A375 (cell line): ENCODE measurements at places on chromosomes 7 and 10. TPM values are rescaled to one million over a fixed set of nuclear protein-coding genes. Genes with fewer than 3 reads are reported as not detected.

Gene NUP205
- total RNA-seq: 72.2 and 72.9 TPM in 2 replicates

Gene SLC16A9
- 0.87 and 1.1 TPM in 2 replicates for total RNA-seq

Gene NPC1L1
- 0.03 and 0.11 TPM in 2 replicates for total RNA-seq

Gene ZPBP
- not detected in 2 replicates for total RNA-seq

Gene HTR5A
- not detected in 2 replicates for total RNA-seq

Gene DEPP1
- 2.0 and 2.9 TPM in 2 replicates for total RNA-seq

Gene PAPOLB
- not detected in 2 replicates for total RNA-seq

Gene DYDC1
- total RNA-seq: not detected in 2 replicates

Gene MRM2
- 42.9 and 48.8 TPM in 2 replicates for total RNA-seq

Gene PNLIP
- not detected in 2 replicates for total RNA-seq

Gene OR2A1
- not detected in 2 replicates for total RNA-seq

Gene IKZF1
- total RNA-seq: not detected in 2 replicates

Gene ITGB8
- 44.3 and 50.9 TPM in 2 replicates for total RNA-seq

Gene PRKG1
- total RNA-seq: 1.1 and 1.3 TPM in 2 replicates

Gene GJC3
- total RNA-seq: 0.32 TPM in 1 of 2 replicates, not detected in the other

Gene SLIT1
- total RNA-seq: 0.03 TPM in 1 of 2 replicates, not detected in the other

Gene PRKCQ
- 3.0 and 3.7 TPM in 2 replicates for total RNA-seq

Gene LSM8
- total RNA-seq: 68.1 and 121 TPM in 2 replicates

Gene ZNF746
- total RNA-seq: 21.8 and 21.9 TPM in 2 replicates

Gene CAMK1D
- 0.57 and 1.2 TPM in 2 replicates for total RNA-seq

Gene PI4K2A
- total RNA-seq: 21.3 and 22.8 TPM in 2 replicates

Gene UCN3
- not detected in 2 replicates for total RNA-seq

Gene CCAR1
- total RNA-seq: 38.9 and 57.3 TPM in 2 replicates

Gene HOXA2
- 1.4 TPM in 2 replicates for total RNA-seq

Gene PLEKHS1
- 0.04 and 0.42 TPM in 2 replicates for total RNA-seq

Gene NPTX2
- total RNA-seq: 1.9 and 4.6 TPM in 2 replicates

Gene THNSL1
- total RNA-seq: 2.5 and 2.7 TPM in 2 replicates

Gene LLCFC1
- not detected in 2 replicates for total RNA-seq

Gene SEMA3A
- total RNA-seq: 53.5 and 94.2 TPM in 2 replicates

Gene CTNNA3
- not detected in 2 replicates for total RNA-seq

Gene UCMA
- total RNA-seq: not detected in 2 replicates

Gene DDIT4
- 264 and 326 TPM in 2 replicates for total RNA-seq

Gene GPC2
- 0.72 and 1.2 TPM in 2 replicates for total RNA-seq

Gene SPDYE2B
- total RNA-seq: not detected in 2 replicates

Gene CPEB3
- total RNA-seq: 0.48 and 0.75 TPM in 2 replicates

Gene GRID2IP
- 0.04 TPM in 1 of 2 replicates, not detected in the other for total RNA-seq

Gene CCDC146
- 0.24 and 0.91 TPM in 2 replicates for total RNA-seq

Gene AZGP1
- total RNA-seq: 24.6 and 29.4 TPM in 2 replicates

Gene HOXA10
- 14.8 and 16.1 TPM in 2 replicates for total RNA-seq

Gene ANLN
- total RNA-seq: 94.9 and 107 TPM in 2 replicates

Gene SPACDR
- 0.38 and 0.61 TPM in 2 replicates for total RNA-seq

Gene ARL4A
- 28.8 and 32.2 TPM in 2 replicates for total RNA-seq

Gene OR2A12
- not detected in 2 replicates for total RNA-seq

Gene COL28A1
- 0.03 TPM in 1 of 2 replicates, not detected in the other for total RNA-seq

Gene ABCC2
- 13.4 and 16.9 TPM in 2 replicates for total RNA-seq

Gene ZSCAN25
- total RNA-seq: 17.4 and 23.4 TPM in 2 replicates

Gene PDE6C
- not detected in 2 replicates for total RNA-seq

Gene FAM200A
- total RNA-seq: 4.1 and 5.1 TPM in 2 replicates

Gene LRRTM3
- total RNA-seq: 0.32 TPM in 1 of 2 replicates, not detected in the other

Gene ANXA8L1
- 0.13 TPM in 1 of 2 replicates, not detected in the other for total RNA-seq

Gene RNF32
- 0.30 and 0.53 TPM in 2 replicates for total RNA-seq

Gene RGR
- total RNA-seq: 0.79 and 0.85 TPM in 2 replicates
